ENCODE measurements at places on chromosomes 16 and 17.

DNA sequence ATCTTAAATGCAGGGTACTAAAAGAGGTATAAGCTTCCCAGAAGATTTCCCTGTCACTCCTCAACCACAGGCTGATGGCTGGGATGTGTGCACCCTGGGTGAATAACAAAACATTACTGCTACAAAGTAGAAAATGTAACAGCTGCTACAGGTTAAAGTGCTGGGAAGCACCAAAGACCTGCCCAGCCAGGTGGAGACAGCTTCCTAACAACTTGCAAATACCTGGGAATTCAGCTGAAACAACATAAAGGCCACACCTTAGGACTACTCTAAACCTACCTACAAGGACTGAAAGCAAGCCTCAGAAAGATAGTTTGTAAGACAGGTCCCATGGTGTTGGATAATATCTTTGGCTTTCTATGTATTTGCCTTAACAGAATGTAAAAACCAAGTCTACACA lies 118.5 kb downstream of the CEP112 start:
- no peak for DNase-seq

- no peak for DNase-seq
Measured at GRCh38 chr16:77197747-77198146, 1.5 kb upstream of the SYCE1L start.

DNA sequence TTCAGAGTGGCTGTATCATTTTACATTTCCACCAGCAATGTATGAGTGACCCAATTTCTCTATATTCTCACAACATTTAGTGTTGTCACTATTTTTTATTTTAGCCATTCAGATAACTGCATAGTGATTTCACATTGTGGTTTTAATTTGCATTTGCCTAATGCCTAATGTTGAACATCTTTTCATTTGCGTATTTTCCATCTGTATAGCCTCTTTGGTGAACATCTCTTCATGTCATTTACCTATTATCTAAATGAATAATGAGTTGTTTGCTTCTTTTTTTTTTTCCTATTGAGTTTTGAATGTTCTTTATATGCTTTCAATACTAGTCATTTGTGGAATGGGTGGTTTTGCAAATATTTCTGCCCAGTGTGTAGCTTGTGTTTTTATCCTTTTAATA lies 120.9 kb upstream of the CPHXL start:
- DNase-seq: no peak

DNA sequence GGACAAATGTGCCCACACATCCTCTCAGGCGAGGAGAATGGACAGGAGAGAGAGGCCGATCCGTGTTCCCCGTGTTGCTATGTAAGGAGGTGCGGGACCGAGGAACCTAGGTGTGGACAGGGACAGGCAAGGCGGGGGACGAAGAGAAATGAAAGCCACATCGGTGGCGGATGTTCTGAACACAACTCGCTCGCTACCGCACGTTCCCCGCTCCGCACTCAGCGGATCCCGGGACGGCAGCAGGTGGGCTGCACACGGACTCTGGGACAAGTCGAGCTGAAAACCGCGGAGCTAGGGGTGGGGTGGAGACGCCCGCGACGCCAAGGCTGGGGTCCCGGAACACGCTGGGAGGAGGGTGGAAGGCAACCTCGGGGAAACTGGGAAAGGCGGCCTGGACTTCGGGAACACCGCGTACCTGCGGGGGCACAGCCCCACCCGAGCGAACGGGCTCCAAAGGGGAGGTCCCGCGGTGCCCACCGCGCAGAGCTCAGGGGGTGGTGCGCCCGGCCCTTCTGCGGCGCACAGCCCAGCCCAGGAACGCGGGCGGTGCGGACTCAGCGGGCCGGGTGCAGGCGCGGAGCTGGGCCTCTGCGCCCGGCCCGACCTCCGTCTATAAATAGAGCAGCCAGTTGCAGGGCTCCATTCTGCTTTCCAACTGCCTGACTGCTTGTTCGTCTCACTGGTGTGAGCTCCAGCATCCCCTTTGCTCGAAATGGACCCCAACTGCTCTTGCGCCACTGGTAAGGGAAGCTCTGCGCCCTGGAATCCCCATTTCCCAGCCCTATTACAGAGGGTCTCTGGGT lies at the start of gene MT1E:
Gene MT1E (plus strand): TSS at position 642 of the 803 bp plus-strand sequence. CDS start 71 bp downstream, at position 713.
- DNase-seq: peak; percentile 60

- peak; percentile 41 for DNase-seq
Measured at GRCh38 chr17:2011411-2012371, 13.4 kb downstream of the RTN4RL1 start.

- DNase-seq: no peak
Measured at GRCh38 chr17:75454193-75454592, 2.2 kb upstream of the TMEM94 start.

DNA sequence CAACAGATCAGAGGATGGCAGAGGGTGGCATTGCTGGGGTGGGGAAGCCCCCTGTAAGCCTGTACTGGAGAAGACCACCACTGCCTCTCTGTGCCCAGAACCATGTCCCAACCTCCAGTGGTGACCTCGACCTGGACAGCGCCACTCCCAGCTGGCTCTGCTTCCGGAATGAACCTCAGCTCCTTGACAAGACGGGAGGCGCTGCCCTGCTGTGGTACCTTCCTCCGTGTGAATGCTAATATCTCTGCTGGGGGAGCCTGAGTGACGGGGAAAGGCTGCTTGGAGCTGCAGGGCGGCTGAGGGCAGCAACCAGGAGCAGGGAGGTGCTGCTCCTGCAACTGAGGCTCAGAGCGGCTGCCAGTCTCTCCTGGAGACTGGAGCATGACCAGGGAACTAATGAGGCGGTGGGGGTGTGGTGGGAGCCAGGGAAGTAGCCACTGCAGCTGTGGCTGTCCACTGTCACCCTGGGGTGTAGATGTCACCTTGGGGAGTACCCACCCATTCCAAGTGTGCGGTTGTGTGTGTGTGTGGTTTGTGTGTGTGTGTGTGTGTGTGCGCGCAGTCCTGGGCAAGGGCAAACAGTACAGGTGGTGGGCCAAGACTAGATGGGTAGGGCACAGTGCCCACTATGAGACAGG lies 6.2 kb downstream of the PRCD start:
- no peak for DNase-seq

DNA sequence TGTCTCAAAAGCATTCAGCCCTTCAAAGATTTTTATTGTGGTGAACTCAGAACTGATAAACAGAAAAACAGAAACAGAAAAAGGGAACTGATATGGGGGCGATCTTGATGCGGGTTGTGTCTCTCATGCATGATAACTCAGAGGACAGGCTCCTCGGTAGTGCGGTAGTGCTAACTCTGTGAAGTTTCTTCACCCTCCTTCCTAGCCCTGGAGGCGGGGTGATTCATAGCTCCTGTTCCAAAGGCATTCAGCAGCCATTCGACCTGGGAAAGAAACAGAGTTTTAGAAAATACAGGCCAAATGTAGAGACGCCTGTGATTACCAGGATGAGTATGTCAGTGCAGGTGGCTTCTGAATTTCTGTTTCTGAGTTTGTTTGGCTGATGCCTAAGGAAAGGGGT lies 5.5 kb upstream of the MAF start:
- no peak for DNase-seq

GRCh38 chr16:66420396-66420795 lies 6.7 kb upstream of the BEAN1 start:
- DNase-seq: no peak

DNA sequence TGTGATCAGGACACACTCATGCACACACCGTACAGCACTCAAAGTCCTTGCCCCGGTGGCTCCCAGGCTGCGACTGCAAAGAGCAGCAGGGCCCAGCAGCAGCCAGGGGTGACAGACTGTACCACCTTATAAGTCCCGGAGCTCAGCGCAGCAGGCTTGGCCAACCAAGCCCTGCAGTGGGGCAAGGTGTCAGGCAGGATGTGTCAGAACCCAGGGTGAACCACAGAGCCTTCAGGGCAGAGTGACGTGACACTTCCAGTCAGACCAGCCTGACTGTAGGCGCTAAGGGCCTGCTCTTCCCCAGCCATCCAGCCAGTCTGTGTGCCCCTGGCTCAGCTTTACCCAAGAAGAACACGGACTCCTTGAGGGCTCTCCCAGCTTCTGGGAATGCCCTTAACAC lies 204.1 kb downstream of the COPRS start:
- DNase-seq: no peak

DNA sequence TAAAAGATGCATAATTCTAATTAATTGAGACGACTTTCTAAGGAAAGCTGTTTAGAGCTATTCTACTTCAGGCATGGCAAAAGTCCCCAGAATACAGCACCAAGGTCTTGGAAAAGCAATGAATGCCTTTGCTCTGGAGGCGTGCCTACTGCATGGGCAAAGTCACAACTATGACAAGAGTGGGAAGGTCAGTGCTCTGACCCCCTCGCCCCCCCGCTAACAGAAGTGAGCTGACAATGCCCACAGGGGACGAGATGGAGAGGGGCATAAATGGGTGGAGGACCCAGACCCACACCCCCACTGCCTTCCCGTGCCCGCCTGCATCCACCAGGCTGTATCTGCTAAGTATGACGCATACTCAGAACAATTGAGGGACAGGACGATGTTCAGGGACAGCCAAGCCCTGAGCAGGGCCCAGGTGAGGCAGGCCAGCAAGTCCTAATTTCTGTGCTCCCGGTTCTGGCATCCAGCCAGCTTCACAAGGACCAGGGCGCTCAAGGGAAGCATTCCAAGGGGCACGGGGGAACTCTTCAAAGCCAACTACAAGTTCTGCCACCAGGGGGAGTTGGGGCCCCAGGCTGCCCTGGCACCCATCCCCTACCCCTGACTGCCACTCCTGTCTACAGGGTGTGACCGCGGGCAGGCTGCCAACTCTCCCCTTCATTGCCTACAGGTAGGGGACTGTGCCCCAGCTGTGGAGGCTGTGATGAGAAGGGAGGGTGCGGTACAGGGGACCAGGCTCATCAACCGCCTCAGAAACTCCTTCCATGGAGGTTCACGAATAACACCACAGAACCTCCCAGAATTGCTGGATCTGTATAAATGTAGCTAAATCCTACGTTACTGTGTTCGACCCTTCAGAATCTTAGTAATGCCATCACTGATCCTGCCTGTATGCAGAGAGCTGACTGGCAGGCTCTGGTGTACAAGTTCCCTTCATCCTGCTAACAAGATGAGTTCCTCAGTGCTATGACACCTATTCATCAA lies 20.8 kb downstream of the NPRL3 start:
- DNase-seq: peak; percentile 43

DNA sequence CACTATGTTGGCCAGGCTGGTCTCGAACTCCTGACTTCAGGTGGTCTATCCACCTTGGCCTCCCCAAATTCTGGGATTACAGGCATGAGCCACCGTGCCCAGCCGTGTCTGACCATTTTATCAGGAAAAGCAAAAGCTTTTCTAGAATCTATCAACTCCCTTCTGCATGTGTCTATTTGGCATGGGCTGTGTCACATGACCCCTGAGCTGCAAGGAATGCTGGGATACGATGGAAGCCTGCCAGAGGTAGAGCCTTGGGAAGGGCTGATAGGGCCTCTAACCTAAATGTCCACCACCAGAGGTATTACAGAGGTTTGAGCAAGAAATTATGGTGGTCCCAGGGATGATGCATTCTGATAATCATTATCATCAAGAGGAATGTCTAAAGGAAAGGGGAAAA lies 616.2 kb downstream of the WWOX start:
- DNase-seq: no peak
